ENCODE measurements at places on chromosomes 1 and 21.
A peak's percentile ranks its signal among the peaks of the same experiment; 100 is the strongest.

DNA sequence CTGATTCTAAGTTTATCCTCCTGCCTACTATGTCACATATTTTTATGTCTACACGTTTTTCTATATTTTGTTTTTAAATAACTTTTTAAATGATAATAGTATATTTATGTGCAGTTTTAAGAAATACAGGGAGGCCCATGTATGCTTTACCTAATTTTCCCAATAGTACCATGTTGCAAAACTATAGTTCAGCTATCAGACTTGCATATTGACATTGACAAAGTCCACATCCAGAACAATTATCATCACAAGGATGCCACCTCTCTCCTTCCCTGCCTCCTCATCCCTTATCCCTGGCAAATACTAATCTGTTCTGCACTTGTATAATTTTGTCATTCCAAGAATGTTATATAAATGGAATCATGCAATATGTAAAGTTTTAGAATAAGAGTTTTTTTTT lies 90.9 kb downstream of the CRB1 start:
- DNase-seq = no peak

DNA sequence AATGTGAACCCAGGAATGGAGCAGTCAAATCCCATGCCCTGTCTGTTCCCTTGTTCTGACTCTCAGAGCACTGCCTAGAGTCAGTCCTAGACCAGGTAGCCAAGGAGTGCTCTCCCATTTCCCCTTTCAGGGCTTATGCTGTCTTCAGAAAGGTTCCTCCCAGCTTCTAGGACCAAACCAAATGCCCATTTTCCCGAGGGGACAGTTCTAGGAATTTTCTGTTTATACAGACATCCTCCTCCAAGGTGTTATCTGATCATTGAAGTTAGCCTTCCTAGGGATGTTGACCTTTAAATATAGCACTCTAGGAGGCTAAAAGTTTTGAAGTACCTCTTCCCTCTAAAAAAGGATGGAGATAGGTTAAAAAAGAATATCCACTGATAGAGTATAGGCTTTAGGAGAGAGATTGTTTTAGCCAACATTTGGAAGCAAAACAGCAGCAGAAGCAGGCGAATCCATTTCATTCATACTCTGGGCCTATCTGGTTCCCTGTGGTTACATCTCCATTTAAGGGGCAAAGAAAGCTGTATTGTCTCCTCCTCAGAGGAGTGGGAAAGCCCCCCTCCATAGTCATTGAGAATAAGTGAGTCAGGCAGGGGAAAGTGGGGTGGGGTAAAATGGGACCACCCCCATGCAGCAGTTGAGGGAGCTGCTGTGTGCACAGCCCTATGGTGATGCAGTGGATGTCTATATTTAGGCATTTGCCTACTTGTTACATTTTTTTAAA lies 126.5 kb downstream of the SPATA46 start:
- DNase-seq = no peak

DNA sequence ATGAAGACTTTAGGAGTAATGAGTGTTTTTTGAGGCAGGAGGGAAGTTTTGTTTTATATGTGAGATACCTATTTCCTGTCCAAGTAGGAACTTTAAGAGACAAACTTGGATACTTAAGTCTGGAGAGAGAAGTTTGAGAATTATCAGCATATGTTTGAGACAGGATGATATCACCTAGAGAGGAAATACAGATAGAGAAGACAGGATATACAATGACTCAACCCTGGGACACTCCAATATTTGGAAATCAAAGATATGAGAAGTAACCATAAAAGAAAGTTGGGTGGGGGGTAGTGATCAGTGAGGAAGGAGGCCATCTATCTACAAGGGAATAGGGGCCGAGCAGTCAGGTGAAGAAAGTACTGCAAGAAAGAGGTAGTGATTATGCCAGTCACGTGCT lies 6.5 kb downstream of the LCE7A start:
- no peak for DNase-seq

- DNase-seq = peak; percentile 96
Observed at GRCh38 chr1:53541761-53542550, 82.8 kb downstream of the DMRTB1 start.

- DNase-seq = no peak
Observed at GRCh38 chr1:198491596-198491995, 48.9 kb downstream of the ATP6V1G3 start.

- no peak for DNase-seq
Observed at GRCh38 chr1:77026135-77026534, 158.9 kb downstream of the ST6GALNAC5 start.

DNA sequence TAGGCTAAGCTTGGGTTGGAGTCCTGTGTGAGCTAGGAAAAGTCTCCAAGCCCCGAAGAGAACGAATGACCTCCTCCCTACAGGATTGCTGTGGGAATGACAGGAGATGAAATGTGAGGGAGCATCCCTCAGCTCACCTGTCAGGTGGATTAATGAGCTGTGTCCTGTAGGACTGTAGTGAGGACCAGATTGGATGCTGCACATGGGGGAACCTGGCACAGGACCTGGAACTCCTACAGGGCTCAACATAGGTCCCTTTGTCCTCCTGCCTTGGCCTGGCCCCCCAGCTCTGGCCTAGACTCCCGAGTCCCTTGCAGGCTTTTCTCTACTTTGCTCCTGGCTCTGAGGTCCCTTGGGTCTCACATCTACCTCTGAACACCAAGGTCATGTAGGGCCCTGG lies 155.7 kb downstream of the PTPRU start:
- DNase-seq = no peak

- no peak for DNase-seq
Observed at GRCh38 chr1:151853411-151853943, at the start of gene THEM5. THEM5 (minus strand) TSS chr1:151853712; CDS start chr1:151853565, 147 bp downstream.

- DNase-seq = no peak
Observed at GRCh38 chr21:33493756-33494155, 2.2 kb upstream of the DNAJC28 start.

- DNase-seq = peak; percentile 44
Observed at GRCh38 chr1:48109390-48110013, 112.3 kb upstream of the TRABD2B start.

GRCh38 chr1:24327891-24328290 lies 8.7 kb downstream of the GRHL3 start:
- DNase-seq = no peak

GRCh38 chr1:156926175-156926574 lies 5.7 kb downstream of the LRRC71 start:
- peak; percentile 23 for DNase-seq

DNA sequence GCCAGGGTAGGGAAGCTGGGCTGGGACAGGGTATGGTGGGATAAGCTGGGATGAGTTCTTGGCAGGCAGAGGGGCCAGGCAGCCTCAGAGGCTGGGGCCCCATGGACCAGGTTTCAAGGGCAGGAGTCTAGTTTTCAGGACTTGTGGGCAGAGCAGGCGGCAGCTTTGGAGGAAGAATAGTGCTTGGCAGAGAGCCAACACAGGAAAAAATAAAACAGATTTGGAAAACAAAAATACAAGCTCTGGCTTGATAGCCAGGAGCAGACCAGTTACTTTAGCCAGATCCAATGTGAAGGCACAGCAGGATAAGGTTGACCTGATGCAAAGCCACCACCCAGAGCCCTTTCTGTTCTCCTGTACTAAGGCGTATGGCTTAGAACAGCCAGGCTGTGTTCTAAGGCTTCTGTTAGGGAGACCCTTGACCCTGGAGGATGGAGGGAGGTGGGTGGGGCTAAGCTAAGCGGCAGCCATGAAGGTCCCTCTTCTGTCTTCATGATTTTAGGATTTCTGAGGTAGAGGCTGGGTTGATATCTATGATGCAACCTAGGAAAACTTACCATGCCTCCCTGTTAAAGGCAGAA lies 5.5 kb downstream of the TRAF5 start:
- DNase-seq = no peak

DNA sequence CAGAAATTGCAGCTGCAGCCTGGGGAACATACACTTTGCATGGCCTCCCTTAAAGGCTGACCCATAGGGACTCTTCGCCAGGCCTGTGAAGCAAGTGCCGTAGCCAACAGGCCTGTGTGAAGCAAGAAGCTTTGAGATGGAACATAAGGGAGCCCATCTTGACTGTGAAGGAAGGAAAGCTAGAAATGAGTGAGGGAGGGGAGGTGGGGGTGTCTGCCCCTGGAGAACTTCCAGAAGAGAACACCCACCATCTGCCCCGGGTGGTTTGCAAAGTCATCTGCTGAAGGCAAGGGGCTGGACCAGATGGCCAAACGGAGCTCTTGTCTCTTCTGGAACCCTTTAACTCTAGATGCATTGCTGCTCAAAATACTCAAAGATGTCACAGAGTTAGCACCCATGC lies 103.3 kb upstream of the GRIK3 start:
- no peak for DNase-seq

All from fibroblast of gingiva (primary cell).